Gastrocnemius medialis (tissue), 4 donors: ENCODE measurements at places on chromosomes 3 and 15. TPM values are rescaled to one million over a fixed set of nuclear protein-coding genes. Genes with fewer than 3 reads are reported as not detected.

- no peak for DNase-seq
These were observed 48.7 kb downstream of the ETV5 start for GRCh38 chr3:186060222-186060621.

- no peak for DNase-seq
These were observed 27.9 kb downstream of the PDIA5 start for GRCh38 chr3:123094516-123095313.

- no peak for DNase-seq
These were observed 356.8 kb upstream of the NR2F2 start for GRCh38 chr15:95973566-95974256.

The OR5K2 gene
- not detected for total RNA-seq

GRCh38 chr15:101028321-101028720, 109.2 kb downstream of the LRRK1 start:
- no peak for DNase-seq

The AGBL1 gene
- 3.8 TPM for total RNA-seq

GRCh38 chr15:47513471-47513870, 203.8 kb upstream of the SEMA6D start:
- DNase-seq = no peak

The SLC28A2 gene
- not detected for total RNA-seq

DNA sequence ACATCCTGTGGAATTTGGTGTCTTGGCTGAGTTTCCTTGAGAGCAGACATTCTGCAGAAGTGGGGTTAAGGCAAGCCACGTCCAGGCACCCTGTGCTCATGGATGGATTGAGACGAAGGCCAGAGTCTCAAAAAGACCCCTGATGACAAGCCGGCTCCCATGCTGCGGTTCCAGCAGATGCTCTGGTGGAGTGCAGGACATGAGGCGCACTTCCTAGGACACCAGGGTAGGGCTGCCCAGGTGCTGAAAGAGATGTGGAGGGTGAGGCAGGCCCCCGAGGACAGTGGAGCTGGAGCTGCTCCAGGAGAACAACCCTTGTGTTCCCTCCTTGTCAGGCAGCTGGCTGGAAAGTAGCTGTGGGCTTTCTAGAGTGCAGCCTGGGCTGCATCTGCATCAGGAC, 81.0 kb downstream of the ASB7 start:
- DNase-seq = no peak

The LCTL gene
- total RNA-seq = not detected

- no peak for DNase-seq
These were observed 894.3 kb downstream of the OTOL1 start for GRCh38 chr3:162390891-162391290.

GRCh38 chr3:139261754-139262586, 81.8 kb upstream of the MRPS22 start:
- no peak for DNase-seq

DNA sequence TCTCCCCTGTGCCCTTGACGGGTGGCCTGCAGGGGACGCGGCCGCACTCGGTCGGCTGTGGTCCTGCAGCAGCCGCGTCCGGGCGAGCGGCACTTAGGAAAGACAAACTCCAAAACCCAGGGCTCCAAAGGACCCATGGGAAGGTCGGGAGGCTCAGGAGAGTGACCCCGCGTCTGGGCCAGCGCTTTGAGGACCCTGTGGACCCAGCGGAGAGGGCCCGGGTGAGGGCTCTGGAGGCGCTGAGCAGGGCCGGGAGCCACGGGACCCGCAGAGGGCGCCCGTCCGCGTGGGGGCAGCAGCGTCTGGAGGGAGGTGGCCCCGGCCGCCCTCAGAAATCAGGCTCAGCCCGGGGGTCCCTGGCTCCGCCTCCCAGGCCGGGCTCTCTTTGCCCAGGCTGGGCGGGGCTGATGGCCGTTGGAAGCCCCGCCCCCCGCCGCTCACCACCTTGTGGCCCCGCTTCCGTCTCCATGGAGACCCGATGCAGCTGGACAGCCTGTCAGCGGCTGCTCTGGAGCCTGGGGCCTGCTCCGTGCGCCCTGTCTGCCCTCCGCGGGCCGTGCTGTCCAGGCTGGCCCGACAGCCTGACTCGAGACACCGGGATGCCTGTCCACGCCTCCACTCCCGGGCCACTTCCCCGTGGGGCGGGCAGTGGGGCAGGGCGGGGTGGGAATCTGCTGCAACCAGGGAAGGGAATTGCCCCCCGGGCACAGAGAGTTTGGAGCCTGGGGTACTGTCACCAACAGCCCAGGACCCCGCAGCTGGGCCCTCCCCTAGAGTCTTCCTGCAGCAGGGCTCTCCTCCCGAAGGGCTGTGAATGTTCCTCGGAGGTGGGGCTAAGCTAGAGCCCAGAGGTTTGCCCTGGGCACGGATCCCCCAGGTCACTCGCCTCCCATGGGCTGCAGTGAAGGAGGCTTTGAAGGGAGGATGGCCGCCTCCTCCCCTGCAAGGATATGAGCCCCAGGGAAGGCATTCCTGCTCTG, 34.8 kb upstream of the RPL32 start:
- no peak for DNase-seq

The GOLGA6L4 gene
- total RNA-seq = not detected

The PML gene
- total RNA-seq = 18.7 TPM

The BSN gene
- total RNA-seq = 0.10 TPM

The GXYLT2 gene
- 0.31 TPM for total RNA-seq

- DNase-seq = no peak
These were observed 55.8 kb downstream of the TBC1D5 start for GRCh38 chr3:17686613-17687012.

GRCh38 chr3:65548848-65549625, 489.7 kb downstream of the MAGI1 start:
- DNase-seq = no peak

DNA sequence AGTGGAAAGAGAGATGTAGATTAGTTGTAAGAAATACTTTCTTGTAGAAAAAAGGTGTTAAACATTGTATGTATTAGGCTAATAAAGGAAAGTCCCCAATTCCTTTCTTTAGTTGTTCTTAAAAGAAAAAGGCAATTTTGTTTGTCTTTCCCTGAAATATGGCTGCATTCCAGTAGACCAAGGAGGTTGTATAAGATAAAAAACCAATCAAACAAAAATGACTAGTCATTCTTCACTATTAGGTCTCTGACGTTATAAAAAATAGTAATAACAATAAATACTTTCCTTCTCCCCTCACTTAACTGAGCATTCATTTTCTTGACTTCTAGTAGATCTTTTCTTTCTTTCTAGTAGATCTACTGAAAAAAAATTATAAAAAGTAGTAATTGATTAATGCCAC, 8.6 kb upstream of the PPM1L start:
- no peak for DNase-seq

GRCh38 chr15:62465173-62465572, 300.1 kb upstream of the C2CD4B start:
- no peak for DNase-seq

GRCh38 chr3:101675709-101676215, 1.2 kb downstream of the ZBTB11 start:
- DNase-seq = no peak

- no peak for DNase-seq
These were observed 88.3 kb downstream of the KLF15 start for GRCh38 chr3:126268866-126269265.

GRCh38 chr3:60585918-60586317, 665.3 kb downstream of the FHIT start:
- no peak for DNase-seq

The SLC12A8 gene
- not detected for total RNA-seq

DNA sequence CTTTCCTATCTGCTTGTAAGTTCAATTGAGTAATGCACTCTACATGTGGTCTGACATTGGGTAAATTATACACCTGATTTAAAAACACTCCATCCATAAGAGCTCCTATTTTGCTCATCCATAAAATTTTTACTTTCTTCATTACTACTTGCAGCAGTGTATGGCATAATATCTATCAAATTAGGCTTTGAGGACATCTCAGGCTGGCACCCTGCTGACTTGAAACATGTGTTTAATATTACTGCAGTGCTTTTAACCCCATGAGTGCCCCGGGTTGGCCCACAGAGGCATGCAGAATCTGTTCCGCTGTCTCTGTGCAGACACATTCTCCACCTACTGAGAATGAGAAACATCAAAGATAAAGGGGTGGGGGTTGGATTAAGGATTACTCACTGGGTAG, 249.9 kb upstream of the DNAJC19 start:
- DNase-seq = no peak

- no peak for DNase-seq
These were observed 1052.8 kb downstream of the NAALADL2 start for GRCh38 chr3:175911937-175912336.

The CYP19A1 gene
- total RNA-seq = 0.75 TPM

DNA sequence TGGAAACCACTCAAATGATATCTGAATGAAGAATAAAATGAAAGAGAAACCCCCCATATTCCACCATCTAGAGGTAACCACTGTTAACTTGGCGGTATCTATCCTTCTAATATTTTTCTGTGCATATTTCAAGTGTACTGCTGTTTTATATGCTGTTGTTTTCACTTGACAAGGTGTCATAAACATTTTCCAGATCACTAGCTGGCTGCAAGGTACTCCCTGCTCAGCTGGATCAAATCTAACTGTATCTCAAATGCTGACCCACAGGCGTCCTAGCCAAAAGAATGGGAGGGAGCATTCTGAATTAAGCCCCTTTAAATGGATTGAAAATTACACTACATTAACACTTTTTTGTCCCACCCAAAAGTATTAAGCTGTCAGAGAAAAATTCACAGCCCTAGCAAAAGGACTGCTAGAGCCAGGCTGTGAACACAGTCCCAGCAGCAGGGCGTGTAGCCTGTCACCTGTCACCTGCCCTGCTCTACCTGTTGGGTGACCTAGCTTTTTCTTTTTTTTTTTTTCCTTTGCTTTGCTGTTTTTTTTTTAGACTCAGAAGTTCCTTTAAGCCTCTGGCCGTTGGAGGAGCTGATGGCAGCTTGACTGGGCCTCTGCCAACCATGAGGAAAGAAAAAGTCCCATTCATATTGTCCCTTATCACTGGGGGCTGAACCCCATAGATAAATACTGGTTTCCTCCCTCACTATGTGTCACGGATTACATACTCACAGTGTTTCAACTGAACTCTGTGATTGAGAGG, 93.7 kb upstream of the TSC22D2 start:
- DNase-seq = no peak

DNA sequence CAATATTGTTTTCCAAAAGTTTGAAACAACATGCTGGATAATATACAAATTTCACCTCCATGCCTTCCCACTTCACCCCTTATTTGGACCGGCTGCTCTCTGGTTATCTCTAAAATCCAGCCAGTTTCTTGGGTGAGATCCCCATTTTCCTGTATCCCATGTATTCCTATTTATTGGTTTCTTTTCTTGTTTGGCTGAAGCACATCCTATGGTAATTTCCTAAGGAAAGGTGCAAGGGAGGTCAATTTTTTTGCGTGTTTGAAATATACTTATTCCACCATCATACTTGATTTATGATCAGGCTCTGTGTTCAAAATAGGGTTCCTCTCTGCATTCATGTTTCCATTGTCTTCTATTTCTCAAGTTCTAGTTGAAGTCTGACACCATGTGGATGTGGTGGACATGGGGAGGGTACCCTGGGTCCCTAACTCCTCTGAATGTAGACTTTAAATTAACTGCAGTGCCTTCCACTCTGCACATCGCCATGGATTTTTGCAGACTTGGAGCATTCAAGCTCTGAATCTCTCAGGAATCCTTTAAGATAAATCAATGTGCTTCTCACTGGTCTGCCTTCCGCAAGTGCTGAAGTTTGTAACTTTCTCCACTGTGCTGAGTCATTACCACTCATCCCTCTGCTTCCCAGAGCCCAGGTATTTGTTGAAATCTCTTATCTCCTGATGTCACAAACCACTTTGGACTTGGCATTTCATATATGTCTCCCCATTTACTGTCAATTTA, 52.1 kb upstream of the TLE3 start:
- DNase-seq = no peak

The FGF7 gene
- total RNA-seq = 1.3 TPM

GRCh38 chr15:85504749-85505676, 124.6 kb downstream of the AKAP13 start:
- peak; percentile 20 for DNase-seq

DNA sequence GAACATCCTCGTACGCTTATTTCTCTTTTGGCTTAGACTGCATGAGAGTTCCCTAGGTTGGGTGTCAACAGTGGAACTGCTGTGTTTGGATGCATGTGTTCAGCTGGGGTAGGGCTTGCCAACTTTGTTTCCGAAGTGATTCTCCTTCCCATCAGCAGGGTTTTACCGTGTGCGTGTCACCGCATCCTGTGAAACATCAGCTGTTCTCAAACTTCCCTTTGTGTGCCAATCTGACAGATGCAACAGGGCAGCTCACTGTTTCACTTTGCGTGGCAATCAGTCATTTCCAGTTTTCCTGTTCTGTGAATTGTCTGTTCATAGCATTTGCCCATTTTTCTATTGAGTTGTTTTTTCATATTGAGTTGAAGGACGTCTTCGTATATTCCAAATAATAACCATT, 218.8 kb downstream of the VPS13C start:
- no peak for DNase-seq

DNA sequence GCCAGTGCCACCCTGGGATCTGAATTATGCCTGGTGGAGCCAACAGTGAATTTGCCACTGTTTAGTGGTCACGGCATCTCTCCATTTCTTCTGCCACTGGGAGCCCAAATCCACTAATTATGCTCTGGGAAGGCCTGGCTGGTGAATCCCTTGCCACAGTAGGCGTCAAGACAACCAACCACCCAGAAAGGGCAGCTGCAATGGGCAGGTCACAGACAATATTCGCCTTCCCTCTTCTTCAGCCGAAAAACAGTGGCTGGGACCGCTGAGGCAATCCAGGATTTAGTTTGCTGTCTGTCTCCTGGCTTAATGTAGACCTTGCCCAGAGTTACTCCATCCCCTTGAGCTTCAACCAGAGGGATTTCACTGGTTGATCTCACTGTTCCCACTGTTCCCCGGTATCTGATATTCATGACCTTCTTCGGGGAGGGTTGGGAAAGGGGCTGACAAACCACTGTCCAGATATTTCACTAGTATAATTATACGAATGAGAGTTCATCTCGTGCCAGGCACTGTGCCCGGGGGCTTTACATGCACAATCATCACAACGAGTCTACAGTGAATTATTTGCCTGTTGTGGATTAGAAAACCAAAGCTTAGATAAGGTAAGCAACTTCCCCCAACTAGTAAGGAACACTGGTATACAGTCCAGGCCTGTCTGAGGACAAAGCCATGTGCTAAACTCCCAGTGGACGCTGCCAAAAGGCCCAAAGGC, 49.9 kb upstream of the RAB6B start:
- no peak for DNase-seq

The LMAN1L gene
- not detected for total RNA-seq

GRCh38 chr3:157033001-157033400, 126.9 kb downstream of the CCNL1 start:
- DNase-seq = no peak

The IQGAP1 gene
- 39.1 TPM for total RNA-seq

DNA sequence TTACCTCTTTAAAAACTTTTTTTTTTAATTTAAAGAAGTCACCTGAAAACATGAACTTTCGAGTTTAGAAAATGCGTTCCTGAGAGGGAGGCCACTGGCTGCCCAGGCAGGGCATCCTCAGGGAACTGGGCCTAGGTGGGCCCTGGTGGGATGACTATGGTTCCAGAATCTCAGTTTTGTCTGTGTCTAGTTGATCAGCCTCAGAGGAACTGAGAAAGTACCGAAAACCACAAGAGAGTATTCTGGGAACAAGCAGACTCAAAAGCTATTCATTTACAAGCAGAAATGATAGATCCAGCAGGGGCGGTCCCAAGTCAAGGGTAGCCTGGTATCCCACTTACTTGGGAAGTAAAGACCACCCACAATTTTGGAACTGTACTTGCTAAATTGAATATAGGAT, 10.5 kb downstream of the WWTR1 start:
- no peak for DNase-seq
